Left lobe of liver (tissue), 2 donors: ENCODE measurements at places on chromosomes 11 and 22. TPM values are rescaled to one million over a fixed set of nuclear protein-coding genes. Genes with fewer than 3 reads are reported as not detected.

- no peak for DNase-seq
Observed at GRCh38 chr11:68610452-68611116, 73.8 kb upstream of the GAL start.

DNA sequence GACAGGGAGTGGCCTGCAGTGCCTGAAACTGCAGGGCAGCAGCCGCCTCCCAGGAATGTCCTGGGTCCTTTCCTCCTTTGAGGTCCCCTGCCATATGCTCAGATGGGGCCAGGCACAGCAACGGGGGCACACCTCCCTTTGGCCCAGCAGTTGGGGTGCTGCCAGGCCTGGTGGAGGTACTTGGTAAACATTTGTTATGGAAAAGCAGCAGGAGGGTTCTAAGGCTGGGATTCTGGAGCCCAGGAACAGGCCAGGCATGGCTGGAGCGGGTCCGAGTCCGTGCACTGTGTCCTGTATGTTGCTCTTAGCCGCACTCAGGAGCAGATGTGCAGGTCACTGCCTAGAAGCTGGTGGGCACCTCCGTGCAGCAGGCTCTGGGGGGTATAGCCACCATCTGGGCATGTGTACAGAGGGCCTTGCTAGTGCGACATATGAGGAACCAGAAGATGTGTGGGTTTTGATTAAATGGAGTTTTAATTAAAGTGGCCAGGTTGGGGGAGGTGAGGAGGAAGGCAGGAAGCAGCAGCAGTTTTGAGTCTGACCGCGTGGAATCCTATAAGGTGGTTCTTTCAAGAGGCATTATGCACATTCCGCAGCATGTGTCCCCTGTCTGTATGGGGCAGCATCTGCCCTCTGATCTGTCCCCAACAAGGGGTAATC is 1.5 kb downstream of the ADORA2A start:
- peak; percentile 57 for DNase-seq

- DNase-seq = no peak
Observed at GRCh38 chr11:59756558-59756840, 1.3 kb downstream of the STX3 start.

Gene USP2
- total RNA-seq = 10.9 TPM
